Hematopoietic multipotent progenitor cell treated with erythropoietin and hydrocortisone succinate and interleukin-3 and kit ligand, for 17 days (in vitro differentiated cells): ENCODE measurements at places on chromosomes 2 and 18.

- no peak for DNase-seq
Observed at GRCh38 chr2:8132879-8133278, 549.0 kb upstream of the ID2 start.

- no peak for DNase-seq
Observed at GRCh38 chr2:105882920-105883435, 138.3 kb downstream of the NCK2 start.

DNA sequence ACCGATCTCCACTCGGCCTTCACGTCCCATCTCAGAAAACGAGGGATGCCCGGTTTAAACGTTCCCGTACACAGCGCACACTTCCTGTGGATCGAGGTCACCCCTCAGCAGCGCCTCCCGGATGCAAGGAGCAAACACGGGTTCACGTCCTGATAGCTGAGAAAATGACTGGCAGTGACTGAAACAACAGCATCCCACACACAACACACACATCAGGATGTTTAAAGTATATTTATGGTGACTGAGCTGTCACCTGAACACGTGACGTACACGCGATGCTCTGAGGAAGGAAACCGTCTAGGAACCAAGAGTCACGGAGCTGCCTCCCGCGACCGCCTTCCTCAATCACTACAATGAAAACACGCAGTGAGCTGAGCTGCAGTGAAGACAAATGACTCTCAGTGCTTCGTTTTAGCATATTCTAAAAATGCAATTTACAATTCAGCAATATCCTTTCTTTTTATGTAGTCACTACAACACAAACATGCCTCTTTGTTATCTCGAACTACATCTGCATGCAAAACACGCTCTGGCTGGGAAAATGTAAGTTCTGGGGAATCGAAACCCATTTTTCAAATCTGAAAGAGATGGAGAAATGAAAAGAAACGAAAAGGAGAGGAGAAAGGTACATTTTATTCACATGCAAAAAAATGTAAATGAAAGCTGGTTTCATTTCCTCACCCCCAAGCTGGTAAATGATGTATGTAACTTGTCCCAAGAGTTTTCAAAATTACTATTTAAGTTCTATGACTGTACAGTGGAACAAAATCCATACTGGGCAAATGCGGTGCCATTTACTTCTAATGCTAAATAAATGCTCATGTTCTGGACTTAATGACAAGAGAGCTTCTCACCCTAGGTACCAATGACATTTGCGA lies 19.8 kb downstream of the HDAC4 start:
- no peak for DNase-seq

DNA sequence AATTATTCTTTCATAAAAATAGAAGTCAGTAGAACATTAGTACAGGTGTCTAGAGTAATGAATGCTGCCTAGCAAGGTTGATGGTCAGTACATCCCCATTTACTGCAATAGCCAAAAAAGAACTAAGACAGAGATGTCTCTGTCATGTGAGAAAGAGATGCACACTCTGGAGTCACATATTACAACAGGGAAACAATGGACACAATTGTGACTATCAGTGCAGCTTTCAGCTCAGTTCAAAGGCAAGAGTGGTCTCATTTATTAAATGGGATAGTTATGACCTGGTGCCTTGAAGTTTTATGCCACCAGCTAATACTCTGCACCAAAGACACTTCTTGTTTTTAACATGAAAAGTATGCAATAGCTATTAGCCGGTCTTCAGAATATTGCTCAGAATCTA lies 194.9 kb upstream of the CHAC2 start:
- no peak for DNase-seq

DNA sequence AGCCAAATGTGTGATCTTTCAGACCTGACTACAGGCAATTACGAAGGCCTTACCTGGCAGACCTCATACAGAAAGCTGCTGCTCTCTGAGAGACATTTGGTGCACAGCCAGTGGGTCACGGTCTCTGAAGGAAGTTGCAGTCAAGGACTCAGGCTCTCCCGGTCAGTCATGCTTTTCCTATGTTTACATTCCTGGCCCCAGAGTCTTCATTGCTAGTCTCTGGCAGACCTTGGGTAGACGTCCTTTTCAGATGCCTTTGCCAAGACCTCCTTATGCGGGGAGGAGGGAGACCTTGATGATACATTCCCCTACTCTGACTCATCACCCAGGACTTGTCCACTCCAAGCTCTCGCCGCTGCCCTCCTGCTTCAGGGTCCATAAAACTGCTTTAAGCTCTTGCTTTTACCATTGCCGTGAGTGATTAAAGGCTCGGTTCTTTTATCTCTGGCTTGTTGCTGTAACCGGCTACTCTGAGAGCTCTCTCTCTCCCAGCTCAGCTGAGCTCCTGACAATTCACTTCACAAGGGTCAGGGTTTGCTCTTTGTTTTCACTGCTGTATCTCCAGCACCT lies 62.0 kb upstream of the SLC35F5 start:
- no peak for DNase-seq
